H7 (cell line): ENCODE measurements at places on chromosomes 12 and 14. TPM values are rescaled to one million over a fixed set of nuclear protein-coding genes. Genes with fewer than 3 reads are reported as not detected.
A peak's percentile ranks its signal among the peaks of the same experiment; 100 is the strongest.

DNA sequence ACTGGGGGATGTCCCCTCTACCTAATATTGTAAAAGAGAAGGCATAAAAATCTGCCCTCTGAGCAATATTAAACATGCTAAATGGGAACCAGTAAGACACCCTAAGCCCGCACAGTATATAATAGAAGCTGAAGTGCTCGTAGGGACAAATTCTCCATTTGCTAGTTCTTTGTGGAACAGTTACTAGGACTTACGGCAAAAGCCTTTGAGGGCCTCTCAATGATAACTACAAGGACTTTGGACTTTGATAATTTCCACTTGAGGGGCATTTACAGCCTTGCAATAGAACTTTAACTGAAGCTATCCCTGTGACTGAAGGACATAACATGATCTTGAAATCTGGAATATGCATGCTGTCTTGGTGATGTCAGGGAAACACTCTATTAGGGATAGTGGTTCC lies 111.5 kb upstream of the IFNG-AS1 start:
- no peak for DNase-seq

DNA sequence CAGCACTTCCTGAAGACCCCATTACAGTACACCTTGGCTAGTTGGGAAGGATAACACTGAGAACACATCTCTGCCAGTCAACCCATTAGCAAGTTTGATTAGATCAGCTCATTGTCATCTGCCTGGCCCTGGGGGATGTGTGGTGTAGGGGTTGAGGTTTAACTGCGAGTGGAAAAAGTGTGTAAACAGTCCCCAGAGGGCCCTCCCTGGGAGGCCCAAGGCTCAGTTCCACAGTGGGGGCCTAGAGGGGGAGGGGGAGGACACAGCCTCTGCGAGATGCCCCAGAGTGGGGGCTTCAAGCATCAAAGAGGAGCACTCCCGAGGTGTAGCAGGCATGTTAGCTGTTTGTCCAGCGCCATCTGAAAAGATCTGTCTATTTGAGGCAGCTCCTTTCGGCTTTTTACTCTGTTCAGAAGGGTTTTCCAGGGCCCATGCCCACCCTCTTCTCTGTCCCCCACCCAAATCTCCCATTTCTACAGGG lies 344 bp downstream of the LPAR5 start:
- DNase-seq = no peak

DNA sequence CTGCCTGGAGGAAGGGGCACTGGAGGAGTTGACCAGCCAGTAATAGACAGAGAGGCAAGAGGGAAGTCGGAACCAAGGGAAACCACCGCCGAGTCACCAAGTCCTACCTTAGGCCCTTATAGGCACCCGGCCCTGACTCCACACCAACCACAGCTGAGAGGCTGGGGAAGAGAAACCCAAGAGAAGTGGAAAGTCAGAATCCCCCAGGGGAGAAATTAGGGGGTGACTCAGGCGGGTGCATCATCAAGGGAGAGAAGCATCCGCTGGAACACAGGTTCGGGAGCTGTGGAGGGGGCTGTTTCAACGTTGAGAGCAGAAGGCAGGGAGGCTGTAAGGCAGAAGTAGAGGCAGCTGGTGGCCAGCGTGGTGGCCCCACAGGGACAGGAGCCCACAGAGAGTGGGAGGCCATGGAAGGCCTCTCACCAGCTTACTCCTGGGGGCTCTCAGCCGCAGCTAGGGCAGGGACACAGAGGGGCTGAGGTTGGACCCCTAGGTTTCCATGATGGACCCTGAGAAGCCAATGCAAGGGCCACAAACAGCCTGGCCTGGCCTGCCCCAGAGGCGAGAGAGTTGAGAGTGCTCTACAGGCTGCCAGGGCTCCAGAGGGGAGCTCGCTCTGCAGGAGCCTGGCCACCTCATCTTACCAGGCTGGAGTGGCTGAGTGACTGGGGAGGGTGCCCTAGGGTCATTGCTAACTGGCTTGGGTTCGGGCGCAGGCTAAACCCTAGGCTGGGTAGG lies 1.4 kb upstream of the TRMT61A start:
- DNase-seq = no peak

GRCh38 chr14:91140672-91141071 lies 26.8 kb downstream of the DGLUCY start:
- DNase-seq = peak; percentile 83

The GARIN6 gene
- not detected in 2 replicates for total RNA-seq

The PTPRO gene
- total RNA-seq = 0.42 TPM in 1 of 2 replicates, not detected in the other

DNA sequence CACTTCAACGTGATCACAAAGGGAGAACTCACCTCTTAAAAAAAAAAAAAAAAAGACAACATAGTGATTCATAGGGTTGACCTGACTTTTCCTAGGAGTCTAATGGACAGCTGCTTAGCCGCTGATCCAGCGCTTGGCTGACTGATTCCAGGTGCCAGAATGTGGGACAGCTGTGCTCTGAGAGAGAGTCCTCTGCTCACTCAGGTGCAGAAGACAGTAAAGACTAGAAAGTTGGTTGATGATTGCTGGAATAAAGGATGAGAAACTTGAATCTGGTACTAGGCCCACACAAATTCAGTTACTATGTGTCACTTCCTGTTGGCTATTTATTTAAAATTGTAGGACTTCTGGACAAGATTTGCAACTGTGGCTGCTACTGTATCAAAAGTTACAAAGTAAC lies 229.4 kb downstream of the CHST11 start:
- DNase-seq = no peak

DNA sequence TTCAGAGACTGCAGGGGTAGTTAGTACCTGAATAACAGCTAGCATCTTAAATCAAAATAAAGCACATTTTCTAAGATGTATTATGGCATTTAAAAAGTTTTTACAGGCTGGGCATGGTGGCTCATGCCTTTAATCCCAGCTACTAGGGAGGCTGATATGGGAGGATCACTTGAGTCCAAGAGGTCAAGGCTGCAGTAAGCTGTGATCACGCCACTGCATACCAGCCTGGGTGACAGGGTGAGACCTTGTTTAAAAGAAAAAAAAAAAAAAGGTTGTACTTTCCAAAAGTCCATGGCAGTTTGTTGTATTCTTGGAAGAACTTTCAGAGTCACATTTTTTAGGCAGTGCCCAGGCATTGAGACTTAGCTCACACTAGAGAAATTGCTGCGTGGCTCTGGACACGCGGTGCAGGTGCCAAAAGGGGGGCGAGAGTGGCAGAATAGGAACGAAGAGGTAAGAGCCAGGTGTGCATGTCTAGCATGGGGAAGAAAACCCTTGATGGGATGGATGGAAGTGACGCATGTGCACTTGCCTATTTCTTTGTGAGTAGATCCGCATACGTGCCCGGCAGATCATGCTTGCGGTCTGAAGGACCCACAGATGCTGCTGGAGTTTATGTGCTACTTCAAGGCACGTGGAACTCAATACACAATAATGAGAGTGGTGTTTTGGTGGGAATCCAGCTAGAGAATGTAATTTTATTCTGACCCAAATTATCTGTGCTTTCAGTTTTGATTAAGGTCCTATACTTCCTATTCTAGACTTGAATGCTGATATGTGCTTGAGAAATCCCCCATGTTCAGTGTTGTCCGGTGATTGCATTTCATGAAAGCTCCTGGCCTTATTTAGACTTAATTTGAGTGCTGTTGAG lies 11.9 kb downstream of the ANKRD13A start:
- no peak for DNase-seq

The OR6J1 gene
- total RNA-seq = not detected in 2 replicates

The HNF1A gene
- not detected in 2 replicates for total RNA-seq

DNA sequence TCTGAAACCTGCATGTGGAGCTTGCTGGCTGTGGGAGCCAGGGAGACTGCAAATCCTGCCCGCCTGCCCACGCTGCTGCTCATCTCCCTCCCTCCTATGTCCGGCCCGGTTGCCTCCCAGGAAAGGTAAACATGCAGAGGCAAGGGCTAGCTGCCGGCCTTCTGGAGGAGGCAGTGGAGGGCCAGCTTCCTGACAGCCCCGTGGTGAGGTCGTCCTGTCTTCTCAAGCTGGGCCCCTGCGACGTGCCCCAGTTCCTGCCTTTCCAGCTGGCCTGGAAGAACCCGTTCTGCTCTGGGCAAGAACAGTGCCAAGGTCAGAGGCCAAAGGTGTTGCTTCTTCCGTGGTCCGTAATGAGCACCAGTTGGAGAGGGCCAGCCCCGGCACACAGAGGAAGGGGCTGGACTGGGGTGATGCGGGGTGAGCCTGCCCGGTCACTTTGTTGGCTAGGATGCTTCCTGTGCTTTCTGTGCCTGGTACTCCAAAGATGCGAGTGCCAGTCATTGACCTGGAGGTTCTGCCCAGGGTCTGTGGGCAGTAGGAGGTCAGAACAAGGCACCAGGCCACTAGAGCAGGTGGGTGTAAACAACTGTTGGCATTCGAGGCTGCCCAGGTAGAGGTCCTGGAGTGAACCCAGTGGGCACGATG lies 25.3 kb downstream of the TPCN1 start:
- DNase-seq = peak; percentile 64

The DLGAP5 gene
- 102 and 147 TPM in 2 replicates for total RNA-seq

DNA sequence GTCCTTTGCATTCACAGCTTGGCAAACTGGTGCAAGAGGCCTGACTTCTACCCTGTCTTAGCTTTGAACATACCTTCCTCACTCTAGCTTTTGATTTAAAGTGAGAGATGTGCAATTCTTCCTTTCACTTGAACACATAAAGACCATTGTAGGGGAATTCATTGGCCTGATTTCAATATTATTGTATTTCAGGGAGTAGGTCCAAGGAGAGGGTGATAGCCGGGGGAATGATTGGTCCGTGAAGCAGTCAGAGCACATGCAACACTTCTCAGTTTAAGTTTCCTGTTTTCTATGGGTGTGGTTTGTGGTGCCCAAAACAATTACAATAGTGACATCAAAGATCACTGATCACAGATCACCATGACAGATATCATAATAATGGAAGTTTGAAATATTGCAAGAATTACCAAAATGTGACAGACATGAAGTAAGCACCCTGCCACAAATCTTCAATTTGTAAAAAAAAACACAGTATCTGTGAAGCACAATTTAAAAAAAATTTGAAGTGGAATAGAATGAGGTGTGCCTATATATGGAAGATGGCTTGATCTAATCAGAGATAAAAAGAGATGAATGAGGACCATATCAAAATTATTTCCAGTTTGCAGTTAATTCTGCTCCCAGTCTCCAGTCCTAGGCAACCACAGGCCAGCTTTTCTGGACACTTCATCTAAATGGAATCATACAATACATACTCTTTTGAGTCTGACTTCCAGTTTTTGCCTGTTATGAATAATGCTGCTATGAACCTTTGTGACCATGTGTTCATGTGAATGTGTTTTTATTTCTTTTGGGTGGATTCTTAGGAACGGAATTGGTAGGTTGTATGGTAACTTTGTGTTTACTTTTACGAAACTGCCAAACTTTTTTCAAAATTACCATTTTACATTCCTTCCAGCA lies 23.2 kb downstream of the BORCS5 start:
- no peak for DNase-seq

- no peak for DNase-seq
Observed at GRCh38 chr12:63318313-63318712, 167.3 kb upstream of the AVPR1A start.

The DTX1 gene
- 1.00 and 2.5 TPM in 2 replicates for total RNA-seq

- no peak for DNase-seq
Observed at GRCh38 chr12:80268924-80269749, 169.8 kb downstream of the OTOGL start.

DNA sequence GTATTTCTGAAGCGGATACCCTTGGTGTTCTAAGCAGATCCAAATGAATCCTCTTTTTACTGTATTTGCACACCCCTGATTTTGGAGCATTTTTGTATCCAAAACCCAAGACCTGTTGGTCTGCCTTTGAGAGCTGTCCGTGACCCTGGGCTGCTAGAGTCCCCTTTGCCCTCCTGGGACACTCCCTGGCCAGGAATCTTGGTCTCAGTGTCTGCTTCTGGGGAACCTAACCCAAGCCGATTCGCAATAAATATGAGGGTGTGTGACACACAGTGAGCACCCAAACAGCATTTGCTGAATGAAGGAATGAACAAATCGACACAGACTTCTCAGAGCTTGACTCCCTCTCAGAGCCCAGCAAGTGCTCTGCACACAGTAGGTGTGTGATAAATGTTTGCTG lies 92.9 kb downstream of the SCARB1 start:
- DNase-seq = no peak

- DNase-seq = no peak
Observed at GRCh38 chr12:107007411-107007810, 20.5 kb upstream of the MTERF2 start.

DNA sequence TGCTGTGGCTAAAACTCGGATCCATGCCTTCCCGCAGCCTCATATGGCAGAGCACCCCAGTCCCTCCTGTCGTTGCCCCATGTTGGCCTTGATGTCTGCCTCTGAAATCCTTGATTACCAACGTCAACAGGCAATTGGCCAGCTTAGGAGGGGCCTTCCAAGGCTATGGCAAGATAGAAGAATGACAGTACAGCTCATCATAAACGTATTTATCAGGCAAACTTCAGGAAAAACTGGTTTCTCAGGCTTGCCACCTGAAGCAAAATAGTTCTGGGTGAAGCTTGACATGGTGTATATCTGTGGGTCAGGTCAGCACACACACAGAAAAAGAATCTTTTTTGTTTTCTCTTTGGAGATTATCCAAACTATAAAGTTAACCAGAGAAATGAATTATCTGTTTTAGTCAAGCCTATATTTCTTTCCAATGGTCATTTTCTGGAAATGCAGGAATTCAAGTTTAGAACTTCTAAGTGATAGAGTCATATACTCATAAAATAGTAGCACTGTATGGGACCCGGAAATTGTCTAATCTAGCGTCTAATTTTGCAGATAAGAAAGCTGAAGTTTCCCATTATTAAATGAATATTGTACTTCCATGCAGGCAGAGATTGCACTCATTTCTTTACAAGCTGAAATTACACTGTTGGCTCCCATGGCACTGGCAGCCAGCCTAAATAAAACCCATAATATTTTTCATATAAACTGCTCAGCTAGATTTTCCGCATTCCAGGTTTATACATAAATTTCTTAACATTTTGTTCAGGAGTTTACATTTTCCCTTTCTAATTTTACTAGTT lies 24.4 kb upstream of the DUSP16 start:
- no peak for DNase-seq

GRCh38 chr14:76863724-76864407 lies 37.7 kb downstream of the LRRC74A start:
- DNase-seq = peak; percentile 57

DNA sequence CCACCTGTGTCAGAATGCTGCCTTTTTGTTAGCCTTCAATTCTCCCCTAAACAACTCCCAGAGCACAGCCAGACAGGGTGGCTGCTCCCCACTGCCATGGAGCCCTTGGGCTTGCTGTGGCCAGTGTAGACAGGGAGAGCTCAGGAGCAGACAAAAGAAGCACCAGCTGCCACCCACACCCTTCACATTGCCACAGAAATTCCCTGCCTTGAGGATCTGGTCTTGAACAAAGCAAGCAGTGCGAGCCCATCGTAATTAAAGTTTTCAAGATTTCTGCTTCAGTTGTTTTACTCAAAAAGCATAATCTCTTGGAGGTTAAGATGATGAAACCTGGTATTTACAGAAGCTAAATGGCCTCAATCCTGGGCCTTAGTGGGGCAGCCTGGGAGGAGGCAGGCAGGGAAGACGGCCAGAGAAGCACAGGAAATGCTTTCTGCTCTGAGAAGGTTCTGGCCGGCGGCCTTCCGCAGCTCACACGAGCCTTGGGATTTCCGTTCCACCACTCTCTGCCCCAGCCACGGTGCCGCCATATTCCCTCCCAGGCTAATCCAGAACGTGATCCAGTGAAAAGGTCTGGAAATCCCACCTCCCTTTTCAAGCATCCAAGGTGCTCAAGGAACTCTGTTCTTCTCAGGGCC lies 535.2 kb downstream of the BCL11B start:
- DNase-seq = no peak

GRCh38 chr14:26863736-26864135 lies 265.9 kb upstream of the NOVA1 start:
- no peak for DNase-seq

The SNRNP35 gene
- 5.5 and 12.8 TPM in 2 replicates for total RNA-seq
